Activated CD4-positive, alpha-beta T cell treated with anti-CD3 and anti-CD28 coated beads, Interleukin-2, amount 50 U/mL, for 16 hours (primary cell): ENCODE measurements at places on chromosomes 12 and 14.

GRCh38 chr12:69874606-69875005 lies 49.6 kb downstream of the MYRFL start:
- DNase-seq: no peak

GRCh38 chr12:50569321-50569720 lies 64.5 kb downstream of the DIP2B start:
- DNase-seq: no peak

GRCh38 chr12:41968599-41968998 lies 176.1 kb downstream of the GXYLT1 start:
- DNase-seq: no peak

DNA sequence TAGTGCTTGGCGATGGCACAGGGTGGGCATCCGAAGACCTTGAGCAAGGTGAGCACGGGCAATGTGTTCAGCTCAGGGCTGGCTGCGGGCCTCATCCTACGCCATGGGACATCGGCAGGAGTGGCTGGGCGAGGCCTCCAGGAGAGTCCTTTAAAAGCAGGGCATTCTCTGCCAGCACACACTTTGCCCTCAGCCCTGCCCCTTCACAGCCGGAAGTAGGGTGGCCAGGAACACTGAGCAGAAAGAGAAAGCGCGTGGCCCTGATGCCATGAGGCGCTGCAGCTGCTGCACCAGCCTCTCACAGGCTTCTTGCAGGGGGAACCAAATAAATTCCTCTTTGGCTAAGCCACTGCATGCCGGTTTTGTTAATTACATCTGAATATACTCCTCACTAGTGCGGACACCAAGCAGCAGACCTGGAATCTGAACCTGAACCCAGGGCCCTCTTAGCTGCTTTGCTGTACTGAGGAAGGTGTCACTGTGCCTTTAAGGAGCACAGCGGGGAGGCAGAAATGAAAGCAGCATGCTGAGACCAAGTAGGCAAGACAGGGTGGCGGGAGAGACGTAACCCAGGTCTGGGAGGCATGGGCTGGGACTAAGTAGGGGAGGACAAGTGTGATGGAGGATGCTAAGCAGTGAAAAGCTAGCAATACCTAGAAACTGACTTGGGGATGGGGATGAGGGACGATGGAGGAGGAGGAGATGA lies 155.2 kb downstream of the TTC7B start:
- DNase-seq: no peak

DNA sequence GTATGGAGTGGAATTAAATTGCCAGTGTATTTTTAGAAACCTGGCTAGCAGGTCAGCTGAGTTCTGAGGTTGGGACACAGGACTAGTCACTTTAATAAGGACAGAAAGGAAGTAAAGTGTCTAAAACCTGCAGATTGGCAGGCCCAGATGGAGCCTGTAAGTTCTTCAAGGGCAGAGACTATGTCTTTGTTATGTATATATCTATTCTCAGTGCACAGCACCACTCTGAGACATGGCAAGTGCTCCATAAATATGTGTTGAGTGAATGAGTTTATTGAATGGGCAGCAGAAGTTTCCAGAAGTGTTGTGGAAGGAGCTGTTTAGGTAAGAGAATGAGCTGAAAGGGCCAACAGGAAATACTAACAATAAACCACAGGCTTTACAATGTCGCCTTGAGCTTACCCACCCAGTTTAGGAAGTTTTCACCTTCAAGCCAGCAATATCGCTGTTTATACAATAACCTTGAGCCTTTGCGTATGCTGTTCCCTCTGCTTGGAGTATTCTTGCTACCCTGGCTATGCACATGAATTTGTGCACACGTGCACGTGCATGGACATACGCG lies 109.5 kb upstream of the TMPO start:
- DNase-seq: no peak
